ENCODE measurements at places on chromosomes 1 and 21.

- no peak for DNase-seq
Measured at GRCh38 chr1:240073097-240073496, 18.6 kb upstream of the FMN2 start.

DNA sequence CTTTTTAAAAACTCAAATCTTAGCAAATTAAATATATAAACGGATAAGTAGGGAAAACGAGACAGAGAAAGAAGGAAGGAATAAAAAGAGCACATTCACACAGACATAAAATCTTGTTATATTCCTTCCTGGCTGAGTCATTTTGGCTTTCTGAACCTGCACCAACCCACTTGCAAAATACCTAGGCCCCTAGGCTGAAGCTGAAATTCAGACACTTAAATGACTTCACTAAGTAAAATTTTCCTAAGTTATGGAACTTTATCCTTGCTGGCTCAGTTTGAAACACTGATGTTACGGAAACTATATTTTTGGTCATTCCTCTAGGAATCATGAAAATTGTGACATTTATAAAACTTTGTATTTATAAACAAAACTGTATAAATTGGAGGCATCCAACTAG, 462.8 kb upstream of the NFIA start:
- no peak for DNase-seq

GRCh38 chr1:151267760-151268159, 13.2 kb downstream of the PSMD4 start:
- DNase-seq: no peak

DNA sequence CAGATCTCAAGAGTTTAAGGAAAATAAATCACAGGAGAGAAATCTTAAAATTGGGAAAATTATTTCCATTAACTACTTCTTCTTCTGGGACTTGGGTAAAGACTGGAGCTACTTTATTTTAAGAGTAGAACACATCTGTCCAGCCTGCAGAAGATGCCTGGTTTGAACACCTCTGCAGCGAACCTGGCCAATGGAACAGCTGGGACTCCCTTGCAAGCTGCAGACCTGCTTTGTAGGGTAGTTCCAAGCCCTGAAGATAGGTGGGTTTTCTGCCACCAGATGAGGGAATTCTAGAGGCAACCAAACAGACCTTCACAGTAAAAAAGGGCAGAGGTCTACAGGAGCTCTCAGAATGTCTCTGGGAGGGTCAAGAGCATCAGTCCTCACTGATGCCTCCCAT, 86.5 kb upstream of the CACNA1E start:
- no peak for DNase-seq

DNA sequence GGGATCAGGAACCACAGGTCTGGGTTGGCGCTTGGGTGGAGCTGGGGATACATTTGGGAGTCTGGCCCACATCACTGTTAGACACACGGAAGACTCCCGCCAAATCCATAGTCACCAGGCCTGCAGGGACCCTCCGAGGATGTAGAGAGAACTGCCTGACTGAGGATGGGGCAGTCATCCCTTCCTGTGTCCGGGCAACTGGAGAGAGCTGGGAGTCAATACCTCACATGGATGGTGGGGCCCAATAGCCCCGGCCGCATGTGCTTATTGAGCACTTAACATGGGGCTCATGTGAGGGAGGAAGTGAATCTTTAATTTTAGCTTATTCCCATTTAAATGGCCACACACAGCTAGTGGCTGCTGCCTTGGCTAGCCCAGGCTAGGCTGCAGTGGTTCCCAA, 124.5 kb downstream of the TLR5 start:
- DNase-seq: no peak

DNA sequence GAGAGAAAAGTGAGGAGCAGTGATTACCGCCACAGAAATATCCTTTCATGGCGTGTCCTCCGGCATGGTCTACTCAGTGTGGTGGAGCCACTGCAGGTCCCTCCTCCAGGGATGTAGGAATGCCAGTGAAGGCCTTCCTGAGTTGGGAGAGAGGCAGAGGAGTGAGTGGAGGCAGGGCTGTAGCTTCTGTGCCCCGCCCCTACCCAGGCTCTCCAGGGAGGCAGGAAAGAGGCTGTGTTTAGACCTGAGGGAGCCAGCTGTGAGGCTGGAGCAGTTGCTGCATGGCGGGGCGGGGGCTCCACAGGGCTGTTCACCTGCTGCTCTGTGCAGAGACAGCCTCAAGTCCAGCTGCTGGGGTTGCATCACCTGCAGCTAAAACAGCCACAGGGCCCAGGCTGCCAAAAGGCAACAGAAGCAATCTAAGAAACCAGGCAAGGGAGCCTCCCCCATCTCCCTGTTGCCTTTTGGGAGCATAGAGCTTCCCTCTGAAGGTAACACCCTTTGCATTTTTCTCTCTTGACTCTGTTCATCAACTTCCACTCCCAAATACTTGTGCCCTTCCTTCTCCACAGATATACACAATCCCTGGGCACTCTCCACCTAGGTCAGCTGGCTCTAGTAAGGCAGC, 801 bp upstream of the ANXA9 start:
- DNase-seq: no peak

GRCh38 chr1:88873737-88874349, 17.5 kb downstream of the GTF2B start:
- no peak for DNase-seq

- DNase-seq: no peak
Measured at GRCh38 chr1:24782689-24783088, 37.4 kb downstream of the CLIC4 start.

DNA sequence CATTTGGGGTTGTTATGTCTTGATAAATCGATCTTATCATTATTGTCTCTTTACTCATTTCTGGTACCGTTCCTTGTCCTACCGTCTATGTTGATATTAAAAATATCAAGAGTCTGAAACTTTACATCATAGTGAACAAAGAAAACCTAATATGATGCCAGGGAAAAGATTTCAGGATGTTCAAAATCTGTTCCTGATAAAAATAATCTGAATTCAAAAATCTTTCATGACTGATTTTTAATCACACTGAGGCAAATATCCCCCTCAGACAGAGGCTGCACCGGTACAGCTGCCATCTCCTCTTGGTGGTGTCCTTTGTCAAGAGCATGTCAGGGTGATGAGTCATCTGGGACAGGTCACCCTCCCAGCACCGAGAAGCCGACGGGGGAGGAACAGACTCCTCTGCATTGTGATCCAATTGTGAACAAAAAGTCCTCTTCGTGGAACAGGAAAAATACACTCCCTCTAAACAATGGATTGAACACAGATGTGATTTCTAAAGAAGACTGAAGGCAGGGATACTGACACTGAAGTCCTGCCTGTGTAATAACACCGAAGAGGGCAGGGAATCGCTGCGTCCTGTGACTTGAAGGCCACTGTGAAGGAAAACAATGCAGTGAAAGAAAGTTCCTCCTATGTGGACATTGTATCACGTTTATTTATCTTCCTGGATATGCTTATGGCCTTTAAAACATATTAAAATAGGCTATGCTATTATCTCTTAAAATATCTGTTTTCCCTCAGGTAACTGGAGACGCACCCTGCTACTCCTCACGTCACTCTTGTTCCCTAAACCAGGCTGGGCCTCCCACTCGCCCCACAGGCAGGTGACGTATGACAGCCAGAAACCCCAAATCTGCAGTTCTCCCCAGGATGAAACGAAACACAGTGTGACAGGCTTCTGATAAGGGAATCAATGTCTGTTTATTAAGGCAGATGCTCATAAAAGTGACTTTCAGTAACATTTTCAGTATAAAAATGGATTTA, 4.3 kb upstream of the SPATC1L start:
- no peak for DNase-seq

DNA sequence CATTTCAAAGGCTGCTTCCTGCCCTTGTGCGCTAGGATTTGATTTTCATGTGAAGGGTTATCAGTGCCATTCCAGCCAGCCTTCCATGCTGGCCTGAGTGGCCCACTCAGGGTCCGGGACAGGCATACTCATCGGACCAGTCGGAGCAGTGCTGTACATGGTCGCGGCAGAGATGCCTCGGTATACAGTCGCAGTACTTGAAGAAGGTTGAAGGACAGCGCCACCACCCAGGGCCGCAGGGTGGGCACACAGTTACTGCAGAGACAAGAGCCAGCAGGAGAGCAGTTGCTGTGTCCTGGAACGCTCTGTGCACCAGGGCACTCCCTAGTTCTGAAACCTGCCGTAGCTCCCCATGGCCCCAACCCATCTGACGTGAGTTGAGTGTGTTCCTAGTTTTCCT, 9.1 kb downstream of the LDLRAD1 start:
- no peak for DNase-seq

DNA sequence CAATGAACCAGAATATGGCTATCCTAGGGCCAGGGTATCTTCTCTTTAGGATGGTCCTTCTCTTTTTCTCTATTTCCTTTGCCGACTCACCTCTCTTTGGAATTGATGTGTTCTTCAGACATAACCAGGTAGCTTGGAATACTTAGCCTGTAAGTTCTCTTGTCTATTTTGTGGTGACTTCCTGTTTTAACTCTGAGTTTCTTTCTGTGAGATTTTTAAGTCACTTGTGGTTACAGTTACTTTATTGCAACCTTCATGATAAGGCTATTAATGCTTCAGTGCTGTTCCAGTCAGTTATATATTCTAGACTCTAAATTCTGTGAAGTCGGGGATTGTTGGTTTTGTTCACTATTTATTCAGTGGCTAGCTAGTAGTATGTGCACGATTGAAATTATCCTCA, 46.2 kb downstream of the DISP1 start:
- DNase-seq: no peak

- no peak for DNase-seq
Measured at GRCh38 chr1:228405979-228406228, 731 bp downstream of the TRIM11 start.

- DNase-seq: no peak
Measured at GRCh38 chr1:3907621-3908165, 7.6 kb upstream of the C1orf174 start.

DNA sequence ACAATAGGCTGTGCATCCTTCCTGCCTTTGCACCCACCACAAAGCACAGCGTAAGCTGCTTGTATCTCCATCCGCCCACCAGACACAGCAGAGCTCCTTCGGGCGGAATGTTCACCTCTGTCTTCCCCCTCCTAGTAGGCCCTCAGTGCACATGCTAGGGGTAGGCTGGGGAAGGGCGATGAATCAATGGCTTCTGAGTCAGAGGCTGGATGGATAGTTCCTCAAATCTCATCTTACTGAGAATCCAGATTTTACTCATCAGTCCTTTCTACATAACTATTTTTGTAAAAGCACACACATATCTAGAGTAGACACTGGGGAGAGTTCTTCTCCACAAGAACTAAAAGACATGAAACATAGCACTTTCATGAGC, 73.8 kb downstream of the BCAR3 start:
- DNase-seq: no peak

- DNase-seq: no peak
Measured at GRCh38 chr1:228487336-228488124, at the start of gene RNF187. Gene RNF187, plus strand, starts transcription at chr1:228487382.

GRCh38 chr1:199352351-199352750, 675.2 kb upstream of the NR5A2 start:
- DNase-seq: no peak

DNA sequence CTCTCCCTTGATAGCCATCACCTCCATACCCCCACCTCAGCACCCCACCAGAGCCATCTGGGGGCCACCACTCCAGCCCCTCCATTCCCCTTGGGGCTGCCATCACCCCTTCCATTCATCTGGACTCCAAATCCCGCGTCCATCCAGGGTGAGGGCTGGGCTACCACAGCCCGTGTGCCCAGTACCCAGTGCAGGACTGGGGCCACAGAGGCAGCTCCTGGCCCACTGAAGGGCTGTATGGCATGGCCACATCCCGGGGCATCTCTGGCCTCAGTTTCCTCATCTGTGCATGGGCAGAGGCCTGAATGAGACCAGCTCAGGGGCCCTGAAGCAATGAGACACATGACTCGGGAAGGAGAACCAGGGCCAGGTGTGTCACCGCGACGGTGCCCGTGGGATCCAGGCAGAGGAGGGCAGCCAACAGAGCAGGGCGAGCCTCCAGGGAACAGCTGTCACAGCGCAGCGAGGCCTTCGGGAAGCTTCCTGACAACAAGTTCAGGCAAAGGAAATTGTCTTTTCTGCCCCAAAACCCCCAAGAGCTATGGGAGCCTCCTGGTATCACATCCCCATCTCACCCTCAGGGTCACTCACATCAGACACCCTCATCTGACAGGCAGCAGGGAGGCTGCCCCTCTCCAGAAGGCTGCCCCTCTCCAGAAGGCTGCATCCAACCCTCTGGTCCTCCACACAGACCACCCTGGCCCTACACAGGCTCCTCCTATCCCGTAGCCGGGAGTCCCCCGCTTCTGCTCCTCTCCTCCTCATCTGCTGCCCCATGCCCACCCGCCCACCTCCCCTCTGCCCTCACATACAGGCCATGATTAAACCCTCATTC, 76.3 kb downstream of the MEGF6 start:
- DNase-seq: no peak

- DNase-seq: no peak
Measured at GRCh38 chr1:24085546-24085945, 26.4 kb downstream of the MYOM3 start.

DNA sequence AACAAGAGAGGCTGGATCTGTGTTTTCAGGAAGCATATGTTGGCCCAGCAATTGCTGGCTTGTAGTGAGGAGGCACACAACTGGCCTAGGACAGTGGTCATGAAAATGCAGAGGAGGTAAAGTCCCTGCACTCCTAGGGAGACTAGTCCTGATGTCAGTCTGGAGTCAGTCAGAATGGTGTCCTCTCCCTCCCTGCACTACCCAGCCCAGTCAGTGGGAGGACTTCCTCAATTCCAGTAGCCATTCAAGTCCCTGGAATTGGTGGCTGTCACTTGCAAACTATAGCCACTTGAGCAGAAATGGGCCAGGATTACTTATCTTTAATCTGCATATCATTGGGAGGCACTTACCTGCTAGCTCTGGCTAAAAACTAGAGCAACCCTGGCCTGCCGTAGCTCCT, 18.6 kb downstream of the NDUFS5 start:
- no peak for DNase-seq

DNA sequence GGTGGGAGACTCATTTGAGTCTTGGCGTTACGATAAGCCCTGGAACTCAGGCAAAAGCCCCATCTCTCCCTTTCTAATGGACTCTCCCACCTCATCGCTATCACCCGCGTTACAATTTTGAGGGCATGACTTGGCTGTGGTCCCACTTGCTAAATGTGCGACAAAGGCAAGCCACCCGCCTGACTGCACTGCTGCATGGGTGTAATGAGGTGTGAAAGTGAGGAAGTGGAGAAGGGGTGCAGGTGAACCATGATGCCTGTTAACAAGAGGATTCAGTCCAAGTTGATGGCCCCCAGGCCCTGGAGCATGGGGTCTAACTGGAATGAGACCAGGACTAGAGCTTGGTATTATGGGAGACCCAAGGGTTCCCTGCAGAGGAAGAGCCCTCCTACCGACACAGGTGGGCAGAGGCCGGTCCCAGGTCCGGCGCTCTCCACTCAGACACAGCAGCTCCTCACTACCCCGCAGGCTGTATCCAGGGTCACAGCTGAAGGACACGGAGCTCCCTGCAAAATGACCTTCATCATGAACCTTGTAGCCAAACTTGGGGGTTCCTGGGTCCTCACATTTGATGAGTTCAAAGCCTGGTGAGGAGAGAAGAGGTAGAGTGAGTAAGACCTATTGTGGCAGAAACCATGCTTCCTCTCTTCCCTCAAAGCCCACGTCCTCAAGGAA, 165.4 kb upstream of the HMGB4 start:
- no peak for DNase-seq

- DNase-seq: no peak
Measured at GRCh38 chr1:179815641-179816040, 62.0 kb downstream of the TOR1AIP2 start.

Measured in vagina (tissue), 2 donors.